NCI-H1048 (cell line): ENCODE measurements at places on chromosomes 5 and 9.

DNA sequence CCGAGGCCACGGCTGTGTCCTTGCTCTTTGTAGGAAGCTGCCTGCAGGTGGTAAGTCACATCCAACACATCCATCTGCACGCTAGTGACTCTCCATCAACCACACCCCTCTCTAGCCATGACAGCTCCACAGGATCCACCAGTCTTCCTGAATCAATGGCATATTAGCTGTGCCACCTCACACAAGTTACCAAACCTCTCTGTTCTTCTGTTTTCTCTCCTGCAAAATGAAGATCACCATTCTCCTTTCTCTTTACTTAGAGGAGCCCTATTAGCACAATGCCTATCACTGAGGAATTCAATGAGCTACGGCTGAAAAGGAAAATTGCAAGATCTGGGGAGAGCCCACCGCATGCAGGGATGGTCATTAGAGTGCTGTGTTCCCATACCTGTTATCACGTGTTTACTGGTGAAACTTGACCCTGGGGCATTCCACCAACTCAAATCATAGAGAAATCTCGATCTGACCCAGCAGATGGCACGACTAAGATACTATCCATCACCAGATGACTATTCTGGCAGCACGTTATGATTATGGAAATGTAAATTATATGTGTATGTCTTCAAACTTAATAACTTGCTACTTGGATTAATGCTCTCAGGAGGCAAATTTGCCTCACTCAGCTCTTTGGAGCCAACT is 20.9 kb downstream of the WHRN start:
- DNase-seq, result no peak

DNA sequence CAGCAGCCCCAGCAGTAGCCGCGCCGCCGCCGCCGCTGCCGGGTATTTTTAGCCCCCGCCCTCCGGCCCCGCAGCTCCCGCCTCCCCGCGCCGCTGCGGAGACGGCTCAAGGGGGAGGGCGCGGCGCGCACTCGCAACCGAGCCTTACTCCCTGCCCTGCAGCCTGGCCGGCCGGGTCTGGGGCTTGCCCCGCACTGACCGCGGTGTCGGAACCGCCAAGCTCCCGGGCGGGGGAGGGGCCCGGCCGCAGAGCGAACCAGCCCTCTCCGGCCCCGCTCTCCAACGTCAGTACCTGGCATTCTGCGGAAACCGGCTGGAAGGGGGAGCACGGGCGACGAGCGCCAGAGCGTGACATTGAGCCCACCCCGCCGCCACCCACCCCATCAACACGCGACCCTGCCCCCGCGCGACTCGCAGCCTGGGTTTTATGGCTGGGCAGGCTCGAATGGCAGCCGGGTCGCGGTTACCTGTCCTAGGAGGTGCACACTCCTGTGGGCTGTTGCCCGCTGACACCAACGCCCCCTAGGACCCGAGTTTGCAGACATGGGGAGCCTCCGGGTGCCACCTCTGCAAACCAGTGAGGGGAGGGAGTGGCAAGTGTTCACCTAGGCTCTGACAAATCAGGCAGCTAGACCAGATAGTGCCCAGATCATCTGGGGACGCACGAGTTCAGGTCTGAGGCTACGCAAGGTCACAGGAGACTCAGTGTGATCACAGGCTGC is at the start of gene ACSL6:
Gene ACSL6 (minus strand): TSS at position 37 of the 722 bp plus-strand sequence. CDS start 105 bp downstream, outside the sequence.
- DNase-seq, result no peak

GRCh38 chr9:136829412-136829811 is 12.9 kb upstream of the AJM1 start:
- no peak for DNase-seq

DNA sequence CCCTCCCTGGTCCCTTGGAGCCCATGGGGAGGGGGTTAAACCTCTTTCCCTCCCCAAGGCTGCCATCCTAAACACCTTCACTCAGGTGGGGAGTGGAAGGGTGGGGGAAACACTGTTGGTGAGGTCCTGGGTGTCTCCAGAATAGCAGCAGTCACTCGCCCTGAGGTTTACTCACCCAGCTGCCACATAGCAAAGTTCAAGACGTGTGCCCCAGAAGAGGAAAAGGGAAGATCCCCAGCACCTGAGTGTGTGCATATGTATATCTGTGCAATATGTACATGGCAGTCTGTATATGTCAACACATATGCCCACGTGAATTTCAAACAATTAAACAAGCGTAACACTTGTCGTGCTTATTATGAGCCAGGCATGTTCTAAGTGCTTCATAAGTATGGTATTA is 31.3 kb upstream of the SMU1 start:
- DNase-seq, result no peak

DNA sequence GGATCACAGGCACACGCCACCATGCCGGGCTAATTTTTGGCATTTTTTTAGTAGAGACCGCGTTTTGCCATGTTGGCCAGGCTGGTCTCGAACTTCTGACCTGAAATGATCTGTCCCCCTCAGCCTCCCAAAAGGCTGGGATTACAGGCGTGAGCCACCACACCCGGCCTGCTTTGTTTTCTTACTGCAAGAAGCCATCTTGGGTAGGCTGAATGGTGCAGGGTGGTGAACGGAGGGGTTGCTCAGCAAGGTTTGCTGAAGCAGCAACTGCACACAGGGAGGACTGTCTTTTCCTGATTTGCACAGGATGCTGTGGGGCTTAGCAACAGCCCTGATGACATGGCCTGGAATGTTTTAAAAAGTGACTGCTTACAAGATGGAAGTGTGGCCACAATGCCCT is 10.7 kb downstream of the ZNF354B start:
- no peak for DNase-seq

DNA sequence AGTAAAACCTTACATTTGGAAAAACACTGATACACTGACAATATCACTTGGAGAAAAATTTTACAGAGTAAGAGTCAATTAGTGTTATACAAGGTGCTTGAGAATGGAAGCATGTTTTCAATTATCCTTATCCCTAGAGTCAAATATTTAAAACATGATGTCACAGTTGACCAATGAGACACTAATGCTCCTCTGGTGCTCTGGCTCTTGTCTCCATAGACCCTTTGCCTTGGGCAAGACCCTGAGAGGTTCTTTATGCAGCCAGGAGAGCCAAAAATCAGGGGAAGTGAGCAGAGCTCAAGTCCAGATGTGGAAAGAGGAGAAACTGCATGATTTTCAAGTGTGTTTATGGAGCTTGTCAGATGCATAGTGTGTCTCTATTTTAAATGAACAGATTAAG is 153.9 kb downstream of the MARCHF11 start:
- DNase-seq, result no peak

GRCh38 chr9:128242828-128243214 is 33.0 kb downstream of the GOLGA2 start:
- no peak for DNase-seq

DNA sequence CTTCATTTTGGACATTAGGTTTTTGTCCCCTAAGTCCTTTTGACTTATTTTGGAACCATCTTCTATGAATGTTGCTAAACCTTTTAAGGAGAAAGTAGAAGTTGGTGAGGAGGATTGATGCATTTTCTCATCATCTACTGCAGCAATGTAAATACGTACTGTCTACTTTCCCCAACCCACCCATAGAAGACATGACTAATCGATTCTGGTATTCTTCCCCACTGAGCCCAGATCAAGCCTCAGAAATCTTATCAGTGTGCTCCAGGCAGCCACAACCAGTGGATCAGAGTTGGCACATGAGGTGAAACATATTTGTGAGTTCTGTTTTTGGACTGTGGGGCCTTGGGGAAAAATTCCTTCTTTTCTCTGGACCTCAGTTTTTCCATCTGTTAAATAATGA is 57.7 kb downstream of the FGF18 start:
- no peak for DNase-seq

DNA sequence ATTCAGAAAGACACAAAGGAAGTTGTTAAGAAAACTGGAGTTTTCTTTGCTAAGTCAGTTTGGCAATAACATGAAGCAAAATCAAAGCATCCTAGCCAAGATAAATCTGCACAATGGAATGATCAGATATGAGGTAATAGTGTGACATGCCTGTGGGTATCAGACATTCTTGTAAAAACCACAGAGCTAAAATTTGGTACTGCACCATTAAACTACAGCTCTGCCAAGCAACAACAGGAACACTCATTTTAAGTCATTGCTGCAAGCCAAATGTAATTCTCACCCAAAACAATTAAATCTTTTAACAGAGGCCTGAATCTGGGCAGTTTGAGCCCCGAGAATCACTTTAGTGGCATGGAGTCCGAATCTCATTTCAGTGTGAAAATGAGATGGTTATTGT is 96.6 kb downstream of the VCAN start:
- DNase-seq, result no peak

GRCh38 chr9:27539479-27540441 is 10.1 kb upstream of the MOB3B start:
- no peak for DNase-seq

DNA sequence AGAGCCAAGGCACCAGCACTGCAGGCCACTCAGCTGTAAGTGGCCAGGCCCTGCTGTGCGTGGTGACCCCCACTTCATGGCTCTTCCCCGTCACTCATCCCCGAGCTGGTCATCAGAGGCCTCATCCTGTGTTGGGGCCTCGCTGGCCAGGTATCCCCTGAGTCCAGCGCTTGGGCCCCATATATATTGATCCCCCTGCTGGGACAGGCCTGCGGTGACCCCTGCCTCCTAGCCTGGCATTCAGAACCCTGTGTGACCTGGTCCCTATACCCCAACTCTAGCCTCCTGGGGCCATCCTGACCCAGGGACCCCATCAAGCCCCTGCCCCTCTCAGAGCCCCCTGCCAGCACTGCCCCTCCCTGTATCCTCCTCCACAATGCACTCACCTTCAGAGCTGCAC is 12.7 kb downstream of the GBGT1 start:
- no peak for DNase-seq

DNA sequence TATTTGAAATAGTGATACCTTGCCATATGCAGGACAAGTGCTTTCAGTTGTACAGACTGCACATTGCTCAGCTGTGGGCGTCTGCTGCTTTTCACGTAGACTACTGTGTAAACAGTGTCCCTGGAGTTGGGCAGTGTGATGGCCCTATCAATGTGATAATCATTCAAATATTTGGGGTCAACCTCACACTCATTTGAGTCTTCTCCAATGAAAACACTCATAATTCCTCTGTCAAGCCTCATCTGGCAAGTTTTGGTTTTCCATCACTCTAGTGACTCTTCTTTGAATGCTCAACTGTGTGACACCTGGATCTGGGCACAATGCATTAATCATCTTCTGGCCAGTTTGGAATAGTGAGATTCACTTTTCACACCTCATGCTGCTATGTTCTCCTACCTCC is 64.4 kb downstream of the UGCG start:
- DNase-seq, result no peak

DNA sequence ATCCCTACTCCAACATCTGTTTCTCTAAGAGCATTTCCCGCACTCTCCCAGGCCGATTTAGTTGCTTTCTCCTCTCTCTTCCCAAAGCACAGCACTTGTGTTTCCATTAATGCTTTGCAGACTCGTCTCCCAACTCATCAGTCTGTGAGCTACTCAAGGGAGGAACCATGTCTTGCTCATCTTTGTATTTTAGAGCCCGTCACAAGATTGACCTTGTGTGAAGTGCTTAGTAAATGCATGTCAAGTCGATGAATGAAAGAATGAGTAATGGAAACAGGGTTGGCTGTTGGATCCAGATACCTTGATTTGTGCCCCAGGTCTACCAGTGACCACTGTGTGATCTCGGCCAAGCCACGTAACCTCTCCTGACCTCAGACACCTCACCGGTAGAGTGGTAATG is 99.3 kb downstream of the KLF4 start:
- DNase-seq, result no peak

GRCh38 chr9:13588151-13589033 is 308.9 kb upstream of the MPDZ start:
- DNase-seq, result no peak

DNA sequence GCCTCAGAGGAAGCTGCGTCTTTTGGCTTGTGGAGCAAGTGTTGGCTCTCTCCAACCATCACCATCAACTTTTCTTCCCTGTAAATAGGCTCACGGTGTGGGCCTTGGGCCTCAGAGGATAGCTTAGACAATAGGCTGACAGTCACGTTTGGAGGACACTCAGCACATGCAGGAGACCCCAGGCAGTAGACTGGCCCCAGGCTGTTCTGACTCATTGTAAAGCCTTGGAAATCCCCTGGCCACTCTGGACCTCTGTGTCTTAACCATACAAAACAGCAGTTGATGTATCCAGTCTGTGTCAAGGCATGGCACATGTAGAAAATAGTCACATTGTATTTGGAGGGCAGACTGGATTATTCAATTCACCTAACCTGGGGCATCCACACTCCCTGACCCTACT is 18.6 kb downstream of the CD74 start:
- no peak for DNase-seq

DNA sequence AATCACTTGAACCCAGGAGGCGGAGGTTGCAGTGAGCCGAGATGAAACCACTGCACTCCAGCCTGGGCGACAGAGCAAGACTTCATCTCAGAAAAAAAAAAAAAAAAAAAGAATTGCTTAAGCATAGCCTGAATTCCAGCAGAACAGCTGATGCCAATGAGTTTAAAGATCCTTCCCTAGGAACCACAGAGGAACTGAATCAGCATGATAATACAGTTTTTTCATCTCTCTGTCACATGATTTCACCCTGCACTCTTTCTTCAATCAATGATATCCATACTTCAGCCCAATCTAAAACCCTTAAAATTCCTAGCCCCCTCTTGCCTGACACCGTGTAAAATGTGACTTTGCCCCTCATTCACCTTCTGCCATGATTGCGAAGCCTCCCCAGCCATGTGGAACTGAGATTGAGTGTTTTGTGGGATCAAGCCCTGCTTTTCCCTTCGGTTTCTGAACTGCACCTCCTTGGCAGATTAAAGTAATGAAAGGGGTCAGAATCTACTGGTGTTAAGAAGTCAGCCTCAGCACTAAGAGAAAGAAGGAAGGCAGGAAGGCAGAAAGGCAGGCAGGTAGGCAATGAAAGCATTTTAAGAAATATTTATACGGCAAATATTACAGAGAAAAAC is 20.9 kb upstream of the DMXL1 start:
- no peak for DNase-seq

DNA sequence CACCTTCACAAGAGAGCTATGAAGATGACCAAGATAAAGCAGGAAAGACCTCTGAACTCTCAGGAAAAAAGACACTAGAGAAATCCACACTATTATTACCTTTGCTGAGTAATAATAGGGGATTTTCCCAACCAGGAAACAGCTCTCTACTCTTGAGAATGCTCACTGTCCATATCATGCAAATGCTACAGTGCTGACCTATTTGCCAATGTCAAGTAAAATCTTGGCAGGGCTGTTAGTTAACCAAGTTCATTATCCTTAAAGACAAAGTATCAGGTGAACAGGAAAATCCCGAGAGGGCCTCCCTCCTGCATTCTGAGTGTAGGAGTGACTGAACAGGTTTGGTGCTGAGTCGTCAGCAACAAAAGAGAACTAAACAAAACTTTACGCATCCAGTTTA is 306.6 kb downstream of the ACTL7B start:
- no peak for DNase-seq

- DNase-seq, result no peak
Measured at GRCh38 chr5:149452007-149452664, 73.0 kb upstream of the IL17B start.

DNA sequence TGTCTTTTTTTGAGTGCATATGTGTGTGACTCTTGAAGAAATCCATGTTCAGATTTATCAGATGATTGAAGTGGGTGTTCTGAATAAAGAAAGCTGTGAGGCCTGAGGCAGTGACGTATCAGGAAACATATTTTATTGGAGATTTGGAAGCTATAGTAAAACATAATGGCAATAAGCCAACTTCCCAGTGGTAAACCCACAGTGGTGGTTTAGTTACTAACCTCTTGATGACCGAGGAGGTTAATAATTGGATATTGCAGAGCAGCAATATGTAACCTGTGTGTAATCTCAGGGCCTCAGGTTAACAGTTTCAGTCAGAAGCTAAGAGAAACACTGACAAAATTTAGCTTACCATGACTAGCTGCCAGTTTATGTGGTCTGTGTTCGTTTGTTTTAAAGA is 6.9 kb downstream of the RGMB start:
- DNase-seq, result no peak

GRCh38 chr9:20506099-20506900 is 116.0 kb downstream of the MLLT3 start:
- no peak for DNase-seq
